ENCODE measurements at places on chromosomes 5 and 9.

DNA sequence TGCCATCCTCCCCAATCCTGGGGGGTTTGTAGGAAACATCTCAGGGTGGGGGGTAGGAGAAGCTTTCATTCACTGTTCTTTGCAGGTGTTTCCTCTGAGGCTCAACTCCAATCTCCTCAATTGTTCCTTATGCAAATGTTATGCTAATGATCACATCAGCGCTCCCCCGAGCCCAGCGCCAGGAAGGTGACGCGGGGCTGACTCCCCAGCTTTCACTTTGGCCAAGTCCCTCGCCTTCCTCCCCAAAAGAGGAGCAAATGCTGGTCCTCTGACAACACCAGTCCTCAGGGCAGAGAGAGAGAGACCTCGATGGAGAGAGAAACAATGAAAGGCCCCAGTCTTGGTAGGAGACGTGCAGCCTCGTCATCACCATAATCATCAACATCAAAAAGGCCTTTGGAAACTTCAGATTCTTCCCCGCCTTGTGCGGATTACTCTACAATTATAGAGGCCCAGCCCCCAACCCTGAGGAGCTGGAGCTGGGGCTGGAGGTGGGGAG is 39.1 kb downstream of the PCDH1 start:
- DNase-seq, result no peak

DNA sequence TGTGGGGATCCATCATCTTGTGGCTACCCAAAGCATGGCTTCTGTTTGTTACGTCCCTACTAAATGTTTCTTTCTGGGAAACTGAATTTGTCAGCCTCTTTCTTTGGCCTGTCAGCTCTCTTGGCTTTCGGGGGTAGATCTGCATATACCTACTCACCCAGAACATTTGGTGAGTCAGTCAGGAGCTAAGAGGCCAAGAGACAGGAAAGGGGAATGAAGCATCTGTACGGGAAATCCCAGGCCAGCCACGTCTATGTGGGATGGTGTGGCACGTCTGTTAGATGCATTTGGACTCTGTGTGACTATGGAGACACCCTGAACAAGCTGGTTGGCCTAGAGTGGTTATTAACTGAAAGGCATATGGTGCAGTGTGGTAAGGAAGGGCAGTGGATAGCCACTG is 58.1 kb downstream of the CDO1 start:
- DNase-seq, result peak; percentile 16

- no peak for DNase-seq
These were observed 230.4 kb upstream of the PUM3 start for GRCh38 chr9:3074247-3074646.

GRCh38 chr5:157186309-157187045 is 5.8 kb downstream of the ITK start:
- no peak for DNase-seq

DNA sequence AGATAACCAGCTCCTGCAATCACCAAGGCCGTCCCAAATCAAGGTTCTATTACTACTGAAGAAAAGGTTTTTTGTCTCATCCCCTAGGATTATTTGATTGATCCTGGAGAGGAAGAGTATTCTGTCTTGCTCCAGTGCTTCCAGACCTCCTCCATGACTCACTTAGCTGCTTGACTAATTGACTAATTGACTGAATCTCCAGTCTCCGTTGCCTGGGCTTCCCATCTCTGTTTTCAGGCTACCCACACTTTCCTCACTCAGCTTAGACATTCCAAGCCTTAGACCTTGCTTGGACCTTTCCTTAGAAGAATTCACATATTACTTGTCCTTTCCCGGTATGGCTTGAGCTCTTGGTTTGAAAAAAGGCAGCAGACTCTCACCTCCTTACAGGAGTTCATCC is 60.6 kb downstream of the FRMD3 start:
- no peak for DNase-seq

- no peak for DNase-seq
These were observed 5.2 kb downstream of the KLF9 start for GRCh38 chr9:70409280-70409679.

- DNase-seq, result no peak
These were observed 66.4 kb upstream of the SPRY4 start for GRCh38 chr5:142391058-142391845.

GRCh38 chr5:50888751-50889150 is 222.3 kb downstream of the PARP8 start:
- DNase-seq, result no peak

DNA sequence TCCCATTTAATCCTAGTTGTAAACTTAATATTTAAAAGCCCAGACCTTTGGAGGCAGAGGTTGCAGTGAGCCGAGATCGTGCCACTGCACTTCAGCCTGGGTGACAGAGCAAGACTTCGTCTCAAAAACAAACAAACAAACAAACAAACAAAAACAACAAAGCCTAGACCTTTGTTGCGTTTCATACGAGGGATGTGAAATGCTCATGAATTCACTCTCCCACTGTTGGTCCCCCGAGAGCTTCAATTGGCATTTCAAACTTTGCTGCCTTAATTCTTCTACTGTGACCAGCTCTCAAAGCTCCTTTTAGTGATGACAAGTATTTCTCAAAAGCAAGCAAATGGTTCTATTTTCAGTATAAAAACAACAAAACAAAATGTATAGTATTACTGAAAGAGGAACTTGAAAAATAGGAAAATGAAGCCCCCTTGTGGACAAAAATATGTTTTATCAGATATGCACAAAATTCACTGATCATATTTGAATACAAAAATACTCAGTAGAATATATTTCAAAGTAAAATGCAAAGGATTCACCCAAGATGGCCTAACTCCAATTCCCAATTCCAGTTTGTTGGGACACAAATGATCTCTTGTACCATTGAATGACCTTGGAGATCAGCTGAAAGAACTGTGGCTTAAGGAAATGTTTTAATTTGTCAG is 140.4 kb downstream of the ESM1 start:
- DNase-seq, result peak; percentile 49

- DNase-seq, result no peak
These were observed 73.4 kb upstream of the NR4A3 start for GRCh38 chr9:99748266-99748665.

DNA sequence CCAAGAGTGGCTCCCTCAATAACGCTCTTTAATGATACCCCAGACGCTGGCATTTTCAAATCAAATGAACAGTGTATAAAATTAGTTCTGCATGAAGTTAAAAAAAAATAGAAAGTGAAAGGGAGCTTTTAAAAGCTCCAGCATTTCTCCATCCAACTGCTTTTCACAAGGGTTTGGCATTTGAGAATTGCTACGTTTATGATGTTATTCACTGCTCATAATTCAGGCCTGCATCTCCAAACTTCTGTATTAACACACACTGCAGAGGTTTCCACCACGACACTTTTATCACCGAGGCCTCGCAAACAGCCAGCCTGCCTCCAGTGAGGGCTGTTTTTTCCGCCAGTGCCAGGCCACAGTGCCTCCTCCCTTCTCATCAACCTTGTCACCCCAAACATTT is 205.5 kb upstream of the EFNA5 start:
- DNase-seq, result no peak

DNA sequence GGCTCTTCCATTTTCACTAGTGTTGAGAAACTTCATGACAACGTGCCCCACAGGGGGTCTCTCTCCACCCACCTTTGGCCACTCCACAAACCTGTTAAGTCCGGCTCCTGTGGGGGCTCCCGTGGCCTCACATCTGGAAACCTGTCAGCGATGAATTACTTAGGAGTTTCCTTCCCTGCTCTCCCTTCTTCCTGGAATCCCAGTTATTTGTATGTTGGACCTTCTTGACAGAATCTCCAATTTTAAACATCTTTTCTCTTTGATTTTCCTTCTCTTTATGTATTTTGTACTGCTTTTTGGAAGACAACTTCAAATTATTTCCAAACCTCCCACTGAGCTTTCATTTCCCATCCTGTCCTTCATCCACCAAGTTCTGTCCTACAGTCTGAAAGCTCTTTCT is 55.1 kb upstream of the NRARP start:
- no peak for DNase-seq

DNA sequence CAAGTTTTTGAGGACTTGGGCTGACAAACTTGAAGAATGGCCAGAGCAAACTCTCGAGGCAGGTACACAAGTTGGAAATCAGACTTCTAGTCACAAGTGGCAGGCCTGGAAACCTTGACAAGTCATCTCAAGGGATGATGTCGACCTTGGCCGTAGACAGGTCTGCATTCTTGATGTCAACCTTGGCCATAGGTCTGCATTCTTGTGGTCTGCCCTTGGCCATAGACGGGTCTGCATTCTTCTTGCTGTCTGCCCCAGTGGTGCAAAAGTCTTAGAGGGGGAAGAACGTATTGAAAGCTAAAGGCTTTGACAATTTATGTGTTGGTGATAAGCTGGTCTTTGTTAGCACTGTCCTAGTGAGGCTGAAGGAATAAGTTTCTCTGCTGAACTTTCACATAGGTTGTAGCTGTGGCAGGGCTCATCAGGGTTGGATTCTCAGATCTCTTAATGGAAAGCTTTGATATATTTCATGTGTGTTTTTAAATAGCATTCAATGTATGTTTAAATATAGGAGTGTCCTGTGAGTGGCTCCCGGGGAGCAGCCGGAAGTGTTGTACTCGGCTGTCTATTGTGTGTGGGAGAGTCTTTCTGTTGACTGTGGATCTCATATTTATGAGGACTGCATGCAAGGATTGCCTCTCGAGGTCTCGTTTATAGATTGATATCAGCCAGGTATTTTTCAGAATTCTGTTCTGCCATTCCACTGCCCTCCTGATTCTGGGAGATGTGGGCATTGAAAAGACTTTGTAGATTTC is 27.0 kb downstream of the SUB1 start:
- no peak for DNase-seq

DNA sequence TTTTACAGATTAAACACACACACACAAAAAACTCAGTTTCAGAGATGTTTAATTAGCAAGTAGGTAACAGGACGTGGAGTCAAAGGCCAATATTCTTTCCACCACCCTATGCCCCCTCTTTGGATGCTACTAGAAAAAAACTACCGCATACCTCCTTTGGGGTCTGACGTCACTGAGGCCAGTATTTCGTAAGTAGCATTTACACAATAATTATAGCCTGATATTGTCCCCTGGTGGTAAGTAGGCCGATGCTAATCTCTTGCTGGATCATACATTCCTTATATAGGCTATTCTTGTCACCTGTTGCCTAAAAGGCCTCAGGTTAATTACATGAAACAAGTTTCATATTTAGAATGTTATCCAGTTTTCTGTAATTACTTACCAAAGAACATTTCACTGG is 21.0 kb upstream of the SMARCA2 start:
- no peak for DNase-seq

GRCh38 chr9:134319306-134320125 is 6.7 kb upstream of the RXRA start:
- no peak for DNase-seq

GRCh38 chr5:143843461-143843860 is 31.5 kb downstream of the HMHB1 start:
- DNase-seq, result no peak

DNA sequence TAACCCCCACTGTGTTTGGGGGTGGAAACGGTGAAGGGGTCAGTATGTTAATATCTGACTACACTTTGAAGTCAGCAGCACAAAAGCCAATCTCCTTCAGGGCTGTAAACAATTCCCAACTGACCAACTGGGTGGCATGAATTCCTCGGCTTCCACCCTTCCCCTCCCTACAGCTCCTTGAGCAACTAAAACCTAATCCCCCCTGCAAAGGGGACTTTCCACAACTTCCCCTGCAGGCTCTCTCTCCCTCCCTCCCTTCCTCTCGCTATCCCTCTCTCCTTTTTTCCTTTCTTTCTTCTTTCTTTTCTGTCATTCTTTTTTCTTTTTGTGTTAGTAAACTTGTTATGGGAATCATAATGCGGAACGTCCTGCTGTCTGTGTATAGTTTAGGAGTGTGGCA is 65.1 kb upstream of the PTCH1 start:
- DNase-seq, result no peak

- DNase-seq, result no peak
These were observed 31.7 kb downstream of the PRRX2 start for GRCh38 chr9:129696944-129697655.

DNA sequence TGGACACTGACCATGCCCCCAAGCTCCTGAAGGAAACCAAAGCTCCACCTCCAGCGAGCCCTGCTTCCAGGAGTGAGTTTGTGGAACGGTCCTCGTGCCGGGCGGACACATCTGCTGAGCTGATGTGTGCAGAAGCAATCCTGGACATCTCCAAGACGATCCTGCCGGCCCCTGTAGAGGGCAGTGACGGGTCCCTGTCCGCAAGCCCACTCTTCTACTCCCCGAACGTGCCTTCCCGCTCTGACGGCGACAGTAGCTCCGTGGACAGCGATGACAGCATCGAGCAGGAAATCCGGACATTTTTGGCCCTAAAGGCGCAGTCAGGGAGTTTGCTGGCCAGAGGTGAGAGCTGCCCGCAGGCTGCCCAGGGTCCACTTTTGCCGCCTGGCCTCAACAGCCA is 6.2 kb downstream of the PPP1R26 start:
- DNase-seq, result no peak

GRCh38 chr5:38846379-38847011 is 683 bp downstream of the OSMR start:
- DNase-seq, result no peak

- no peak for DNase-seq
These were observed 5.4 kb downstream of the ROPN1L start for GRCh38 chr5:10447041-10447440.

DNA sequence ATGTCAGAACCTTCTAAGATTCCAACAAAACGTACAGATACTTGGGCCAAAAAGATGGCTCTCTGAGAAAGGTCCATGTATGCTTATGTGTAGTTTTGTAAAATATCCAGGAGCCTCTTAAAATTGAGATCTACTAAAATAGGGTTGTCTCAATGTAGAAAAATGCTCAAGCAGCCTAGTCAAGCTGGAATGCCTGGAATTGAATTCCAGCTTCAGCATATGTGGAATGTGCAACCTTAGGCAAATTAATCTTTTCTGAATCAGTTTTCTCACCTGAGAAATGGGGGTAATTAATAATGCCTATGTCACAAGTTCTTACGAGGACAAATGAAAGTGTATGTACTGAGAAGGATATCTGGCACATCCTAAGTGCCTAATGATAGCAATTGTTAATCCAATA is 662.4 kb downstream of the DTWD2 start:
- DNase-seq, result no peak

GRCh38 chr5:53425687-53426511 is 54.5 kb upstream of the FST start:
- peak; percentile 51 for DNase-seq

DNA sequence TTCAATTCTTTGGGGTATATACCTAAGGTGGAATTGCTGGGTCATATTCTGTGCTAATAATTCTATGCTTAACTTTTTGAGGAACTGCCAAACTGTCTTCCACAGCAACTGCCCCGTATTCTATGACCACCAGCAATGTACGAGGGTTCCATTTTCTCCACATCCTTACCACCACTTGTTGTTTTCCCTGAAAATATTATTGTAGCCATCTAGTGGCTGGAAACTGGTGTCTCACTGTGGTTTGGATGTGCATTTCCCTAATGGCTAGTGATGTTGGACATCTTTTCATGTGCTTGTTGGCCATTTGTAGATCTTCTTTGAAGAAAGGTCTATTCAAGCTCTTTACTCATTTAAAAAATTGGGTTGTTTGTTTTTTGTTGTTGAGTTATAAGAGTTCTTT is 30.7 kb downstream of the MSX2 start:
- no peak for DNase-seq

- DNase-seq, result no peak
These were observed 36.2 kb upstream of the GABRP start for GRCh38 chr5:170747357-170747756.

All from GM12865 (cell line).